ENCODE measurements at places on chromosomes 11 and 22.

GRCh38 chr11:124887667-124888013, 10.0 kb downstream of the ROBO4 start:
- DNase-seq: no peak

GRCh38 chr11:3093281-3094191, 36.3 kb upstream of the CARS1 start:
- DNase-seq: no peak

- DNase-seq: peak; percentile 21
These were observed 86.8 kb upstream of the OR4B1 start for GRCh38 chr11:48129697-48130395.

DNA sequence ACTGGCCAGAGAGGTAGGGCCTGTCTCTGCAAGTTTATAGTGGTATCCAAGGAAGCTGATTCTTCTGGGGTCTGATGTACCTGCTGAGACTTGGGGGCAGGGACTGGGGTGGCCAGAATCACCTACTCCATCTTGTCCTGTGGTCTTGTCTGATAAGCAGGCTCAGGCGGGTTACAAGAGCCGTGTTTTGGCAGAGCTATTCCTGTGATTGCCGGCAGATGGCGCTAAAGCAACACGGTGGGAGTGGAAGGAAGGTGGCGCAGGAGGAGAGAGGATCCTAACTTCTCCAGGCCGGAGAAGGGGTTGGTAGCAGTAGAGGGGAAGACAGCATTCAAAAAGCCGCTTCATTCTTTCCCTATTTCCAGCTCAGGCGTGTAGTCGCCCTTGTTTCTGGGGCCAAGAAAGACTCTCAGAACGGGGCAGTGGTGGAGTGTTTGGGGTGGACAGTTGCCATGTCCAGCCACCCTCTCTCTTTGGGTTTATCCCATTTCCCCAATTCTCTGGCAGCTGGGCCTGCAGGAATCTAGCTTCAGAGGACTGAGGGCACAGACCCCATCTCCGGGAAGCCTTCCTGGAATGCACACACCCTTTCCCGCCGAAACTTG, 15.1 kb downstream of the CHRM1 start:
- peak; percentile 84 for DNase-seq

DNA sequence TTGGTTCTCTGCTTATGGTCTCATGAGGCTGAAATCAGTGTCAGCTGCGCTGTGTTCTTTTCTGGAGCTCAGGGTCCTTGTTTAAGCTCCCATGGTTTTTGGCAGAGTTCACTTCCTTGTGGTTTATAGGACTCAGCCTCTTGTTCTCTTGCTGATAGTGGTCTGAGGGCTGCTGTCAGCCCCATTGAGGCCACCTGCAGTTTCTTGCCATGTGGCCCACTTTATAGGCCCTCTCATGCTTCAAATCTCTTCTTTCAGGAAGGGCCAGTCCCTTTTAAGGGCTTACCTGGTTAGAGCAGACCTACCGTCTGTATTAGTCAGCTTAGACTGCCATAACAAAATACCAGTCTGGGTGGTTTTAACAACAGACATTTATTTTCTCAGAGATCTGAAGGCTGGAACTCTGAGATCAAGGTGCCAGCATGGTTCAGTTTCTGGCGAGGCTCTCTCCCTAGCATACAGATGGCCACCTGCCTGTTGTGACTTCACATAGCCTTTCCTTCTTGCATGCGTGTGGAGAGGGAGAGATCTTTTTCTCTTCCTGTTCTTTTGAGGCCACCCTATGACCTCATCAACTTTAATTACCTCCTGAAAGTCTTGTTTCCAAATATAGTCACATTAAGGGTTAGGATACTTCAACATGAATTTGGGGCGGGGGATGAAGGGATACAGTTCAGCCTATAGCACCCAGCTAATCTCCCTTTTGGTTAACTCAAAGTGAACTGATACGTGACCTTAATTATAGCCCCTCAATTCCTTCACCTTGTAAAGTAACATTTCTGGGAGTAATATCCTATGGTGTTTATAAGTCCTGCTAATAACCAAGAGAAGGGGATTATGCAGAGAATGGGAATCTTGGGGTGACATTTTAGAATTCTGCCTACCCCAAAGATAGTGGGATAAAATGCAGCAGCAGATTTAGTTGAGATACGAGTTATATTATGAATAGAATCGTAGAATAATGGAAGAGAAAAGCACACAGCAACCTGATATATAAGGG, 131.8 kb downstream of the UVRAG start:
- no peak for DNase-seq

GRCh38 chr11:126993599-126993998, 7.0 kb downstream of the KIRREL3 start:
- no peak for DNase-seq

DNA sequence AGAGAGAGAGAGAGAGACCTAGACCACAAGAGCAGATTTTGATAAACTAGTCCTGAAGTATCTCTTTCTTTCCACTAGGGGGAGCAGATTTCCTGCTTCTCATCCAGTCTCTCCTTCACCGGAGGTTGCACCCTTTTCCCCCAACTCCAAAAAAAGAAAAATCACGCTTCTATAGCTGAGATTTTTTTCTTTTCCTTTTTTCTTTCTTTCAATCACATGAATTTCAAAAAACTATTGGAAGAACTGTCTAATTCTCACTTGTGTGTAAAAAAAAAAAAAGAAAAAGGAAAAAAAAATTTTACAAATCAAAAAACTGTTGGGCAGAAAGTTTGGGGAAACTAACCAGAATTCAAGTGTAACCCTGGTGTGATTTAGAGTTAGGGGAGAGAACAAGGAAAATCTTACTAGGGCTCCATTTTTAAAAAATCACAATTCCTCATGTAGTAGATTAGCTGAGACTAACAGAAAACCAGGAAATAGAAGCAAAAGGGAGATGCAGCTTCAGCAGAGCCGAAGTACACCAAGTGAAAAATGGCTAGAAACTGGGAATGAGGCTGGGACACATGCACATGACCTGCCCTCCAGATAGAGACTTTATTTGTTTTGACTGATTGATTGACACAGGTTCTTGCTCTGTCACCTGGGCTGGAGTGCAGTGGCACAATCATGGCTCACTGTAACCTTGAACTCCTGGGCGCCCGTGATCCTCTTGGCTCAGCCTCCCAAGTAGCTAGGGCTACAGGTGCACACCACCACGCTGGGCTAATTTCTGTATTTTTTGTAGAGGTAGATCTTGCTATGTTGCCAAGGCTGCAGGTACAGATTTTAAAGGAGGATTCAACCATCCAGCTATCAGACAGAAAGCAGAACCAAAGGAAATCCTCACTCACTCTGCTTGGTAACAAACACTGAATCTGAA, 27.1 kb downstream of the SDHD start:
- peak; percentile 51 for DNase-seq

GRCh38 chr22:30244066-30244465, 2.5 kb downstream of the LIF start:
- no peak for DNase-seq

GRCh38 chr22:30414525-30415047, 11.0 kb upstream of the MTFP1 start:
- DNase-seq: no peak

- no peak for DNase-seq
These were observed 58.1 kb downstream of the DDI1 start for GRCh38 chr11:104094576-104094975.

DNA sequence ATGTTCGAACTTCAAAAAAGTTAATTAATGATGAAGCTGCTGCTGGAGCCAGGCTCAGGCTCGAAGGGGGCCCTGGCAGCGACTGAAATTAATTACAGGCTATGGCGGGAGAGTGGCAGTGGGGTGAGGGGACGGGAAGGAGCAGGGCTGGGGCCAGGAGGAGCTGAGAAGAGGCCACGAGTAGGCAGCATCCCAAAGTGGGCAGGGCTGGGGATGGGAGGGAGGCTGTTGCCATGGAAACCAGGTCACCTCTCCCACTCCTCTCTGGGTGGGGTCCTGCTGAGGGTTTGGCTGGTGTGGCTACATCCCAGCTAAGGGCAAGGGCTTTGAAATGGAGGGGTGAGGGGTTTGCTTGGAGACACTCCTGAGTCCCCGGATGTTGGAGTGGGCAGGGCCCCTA, 23.9 kb downstream of the CACNA1I start:
- no peak for DNase-seq

DNA sequence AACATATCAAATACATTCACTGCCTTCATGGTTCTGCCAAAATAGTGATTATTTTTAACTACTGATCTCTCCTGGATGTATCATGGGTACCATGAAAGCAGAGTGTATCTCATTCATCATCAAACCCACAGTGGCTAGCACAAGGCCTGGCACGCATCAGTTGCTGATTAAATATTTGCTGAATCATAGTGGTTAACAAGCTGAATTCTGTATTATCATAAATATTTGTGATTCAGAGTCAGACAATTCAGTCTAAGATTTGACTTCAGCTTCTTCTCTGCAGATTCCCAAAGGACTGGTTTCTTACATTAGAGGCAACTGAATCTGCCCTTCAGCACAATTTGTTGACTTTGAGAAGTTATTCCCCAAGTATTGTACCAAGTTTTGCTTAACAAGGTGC, 715.8 kb upstream of the LRRC4C start:
- no peak for DNase-seq

GRCh38 chr11:31643857-31644256, 134.3 kb downstream of the ELP4 start:
- no peak for DNase-seq

DNA sequence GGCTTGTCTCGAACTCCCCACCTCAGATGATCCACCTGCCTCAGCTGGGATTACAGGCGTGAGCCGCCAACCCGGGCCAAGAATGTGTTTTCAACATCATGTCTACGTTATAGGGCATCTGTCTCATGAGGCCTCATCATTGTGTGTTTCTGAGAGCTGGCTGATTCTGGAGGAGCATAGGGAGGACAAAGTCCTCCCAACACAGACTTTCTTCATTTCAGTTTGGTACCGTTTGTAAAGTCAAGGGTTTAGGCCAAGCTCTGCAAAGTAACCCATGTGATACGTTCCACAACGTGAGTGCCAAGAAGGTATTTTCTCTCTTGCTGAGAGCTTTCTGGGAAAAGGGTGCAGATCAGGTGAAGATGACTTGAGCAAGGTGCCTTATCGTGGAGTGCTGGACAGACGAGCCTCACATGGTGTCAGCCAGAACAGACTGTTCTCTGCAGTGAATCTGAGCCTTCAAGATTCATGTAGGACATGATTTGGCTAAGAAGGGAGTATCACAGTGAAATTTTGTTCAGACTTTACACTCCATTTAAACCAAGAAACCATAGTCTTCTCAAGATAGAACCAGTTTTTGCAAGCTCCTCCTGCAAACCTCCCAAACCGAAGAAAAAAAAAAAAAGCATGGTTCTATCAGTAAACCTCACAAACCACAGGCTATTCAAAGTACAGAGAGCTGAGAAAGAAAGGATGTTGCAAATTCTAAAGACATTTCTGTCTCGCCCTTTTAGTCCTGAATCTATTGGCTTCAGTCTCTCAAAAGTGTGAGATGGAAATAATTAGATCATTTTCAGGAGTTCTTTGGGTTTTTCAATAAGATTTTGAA, 71.7 kb downstream of the DBX1 start:
- no peak for DNase-seq
